Neural crest cell (in vitro differentiated cells): ENCODE measurements at places on chromosomes 5 and 9. TPM values are rescaled to one million over a fixed set of nuclear protein-coding genes. Genes with fewer than 3 reads are reported as not detected.
A peak's percentile ranks its signal among the peaks of the same experiment; 100 is the strongest.

- no peak for DNase-seq
Measured at GRCh38 chr9:114723931-114724330, 41.9 kb upstream of the TEX48 start.

DNA sequence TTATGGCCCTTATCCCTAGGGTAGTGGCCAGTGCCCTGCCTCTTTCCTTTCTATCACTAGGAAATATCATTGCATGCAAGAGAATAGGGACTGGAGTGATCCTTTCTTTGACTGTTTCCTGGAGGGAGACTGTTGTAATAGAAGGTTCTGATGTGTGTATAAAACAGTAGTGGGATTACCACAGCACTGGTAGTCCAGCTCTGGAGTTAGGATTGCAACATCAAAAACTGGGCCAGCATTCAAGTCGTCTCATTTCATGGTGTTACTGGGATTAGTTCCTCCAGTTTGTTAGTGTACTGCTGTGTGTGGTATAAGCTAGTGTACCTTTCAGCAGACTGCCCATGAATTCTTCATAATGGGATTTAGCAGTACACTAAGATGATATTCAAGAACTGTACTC, 45.8 kb downstream of the KIAA1958 start:
- no peak for DNase-seq

Gene GABRA1
- total RNA-seq, result not detected in 2 replicates

- DNase-seq, result no peak
Measured at GRCh38 chr9:100865111-100865510, 163.4 kb upstream of the PLPPR1 start.

Gene MEGF10
- total RNA-seq, result 90.2 and 96.1 TPM in 2 replicates

- no peak for DNase-seq
Measured at GRCh38 chr9:135925496-135926133, 18.3 kb upstream of the CAMSAP1 start.

- DNase-seq, result no peak
Measured at GRCh38 chr5:100464418-100464817, 70.8 kb upstream of the FAM174A start.

DNA sequence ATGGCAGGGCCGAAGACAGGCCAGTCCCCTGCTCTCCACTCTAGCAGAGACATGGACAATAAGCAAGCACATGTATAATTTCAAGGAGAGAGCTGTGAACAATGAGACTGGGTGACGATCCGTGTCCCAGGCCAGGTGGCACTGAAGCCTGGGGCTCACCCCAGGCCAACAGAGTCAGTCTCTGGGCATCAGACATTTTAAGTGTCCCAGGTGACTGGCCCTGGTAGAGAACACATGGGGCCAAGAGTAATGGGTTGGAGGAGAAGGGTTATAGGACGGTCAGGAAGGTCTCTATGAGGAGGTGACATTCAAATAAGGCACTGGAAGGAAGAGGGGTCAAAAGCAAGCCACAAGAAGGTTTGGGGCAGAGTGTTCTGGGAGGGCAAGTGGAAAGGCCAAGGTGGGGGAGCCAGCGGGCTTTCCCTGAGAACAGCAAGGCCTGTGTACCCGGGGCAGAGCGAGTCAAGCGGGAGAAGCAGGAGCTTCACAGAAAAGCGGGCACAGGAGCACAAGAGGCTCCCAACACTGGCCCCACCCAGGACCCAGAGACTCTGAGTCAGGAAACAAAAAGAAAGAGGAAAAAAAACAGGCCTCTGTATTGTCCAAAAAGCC, 1.1 kb upstream of the AKNA start:
- no peak for DNase-seq

- peak; percentile 61 for DNase-seq
Measured at GRCh38 chr9:136051837-136052471, 43.1 kb downstream of the NACC2 start.

DNA sequence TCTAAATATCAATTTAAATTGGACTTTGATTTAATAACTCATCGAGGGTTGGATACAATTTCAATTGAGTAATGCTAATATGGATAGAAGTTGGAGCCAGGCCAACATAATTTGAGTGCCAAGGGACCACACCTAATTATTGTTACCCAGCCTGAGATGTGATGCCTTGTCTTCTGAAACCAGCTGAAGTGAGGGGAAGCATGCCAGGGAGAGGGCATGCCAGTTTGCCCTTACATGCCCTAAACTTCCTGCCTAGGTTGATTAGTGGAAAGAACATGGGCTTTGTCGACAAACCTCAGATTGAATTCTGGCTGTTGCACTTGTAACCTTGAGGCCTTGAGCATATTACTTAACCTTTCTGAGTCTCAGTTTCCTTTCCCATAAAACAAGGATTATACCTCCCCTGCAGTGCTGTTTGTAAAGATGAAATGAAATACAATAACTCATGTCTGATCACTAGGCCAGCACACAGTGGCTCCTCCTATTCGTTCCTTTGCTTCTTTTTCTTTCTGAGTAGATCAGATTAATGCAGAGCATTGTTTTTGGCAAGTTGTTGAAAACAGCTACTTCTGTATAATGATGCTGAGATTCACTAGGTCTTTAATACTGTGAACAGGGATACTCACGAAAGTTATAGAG, 412.8 kb downstream of the TLE4 start:
- DNase-seq, result no peak

GRCh38 chr9:83934569-83935275, 13.5 kb upstream of the KIF27 start:
- DNase-seq, result no peak

DNA sequence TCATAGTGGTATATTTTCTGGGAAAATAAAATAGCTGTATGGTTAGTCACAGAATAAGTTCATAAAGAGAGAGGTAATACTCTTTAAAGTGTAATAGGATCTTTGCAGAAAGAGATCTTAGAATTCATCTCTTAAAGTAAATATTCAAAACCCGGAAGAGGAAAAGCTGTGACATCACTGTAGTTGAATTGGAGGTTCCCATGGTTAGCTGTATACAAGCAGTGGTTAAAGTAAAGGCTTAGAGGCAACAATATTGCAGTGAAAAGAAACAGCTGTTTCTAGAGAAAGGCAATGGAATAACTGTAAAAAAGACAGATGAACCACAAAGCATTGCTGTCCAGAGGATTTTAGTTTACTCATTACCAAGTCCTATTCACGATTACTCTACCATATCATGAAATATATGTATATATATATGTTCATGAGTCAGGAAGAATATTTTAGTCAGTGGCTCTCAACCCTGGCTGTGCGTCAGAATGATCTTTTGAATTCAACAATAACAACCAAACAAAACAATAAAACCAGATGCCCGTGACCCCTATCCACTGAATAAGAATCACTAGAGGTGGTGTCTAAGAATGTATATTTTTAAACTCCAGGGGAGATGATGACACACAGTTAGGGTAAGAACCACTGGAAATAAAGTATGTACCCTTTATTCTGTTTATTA, 4.7 kb downstream of the ERCC6L2 start:
- DNase-seq, result no peak

DNA sequence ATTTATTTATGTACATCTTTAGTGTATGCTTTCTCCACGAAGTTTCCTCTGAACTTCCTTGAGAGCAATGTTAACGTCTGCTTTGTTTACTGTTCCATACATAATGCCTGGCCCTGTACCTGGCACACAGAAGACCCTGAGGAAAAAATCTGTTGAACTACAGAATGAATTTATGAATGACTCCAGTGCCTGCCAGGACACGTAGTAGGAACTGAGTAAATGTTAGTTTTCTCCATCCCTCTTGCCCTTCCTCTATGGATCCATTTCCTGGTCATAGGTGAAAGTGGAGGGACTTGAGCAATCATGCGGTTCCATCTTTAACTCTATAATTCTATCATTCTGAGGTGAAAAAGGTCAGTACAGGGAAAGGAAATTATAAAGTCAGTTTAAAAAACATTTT, 117.7 kb downstream of the MAPKAP1 start:
- no peak for DNase-seq

DNA sequence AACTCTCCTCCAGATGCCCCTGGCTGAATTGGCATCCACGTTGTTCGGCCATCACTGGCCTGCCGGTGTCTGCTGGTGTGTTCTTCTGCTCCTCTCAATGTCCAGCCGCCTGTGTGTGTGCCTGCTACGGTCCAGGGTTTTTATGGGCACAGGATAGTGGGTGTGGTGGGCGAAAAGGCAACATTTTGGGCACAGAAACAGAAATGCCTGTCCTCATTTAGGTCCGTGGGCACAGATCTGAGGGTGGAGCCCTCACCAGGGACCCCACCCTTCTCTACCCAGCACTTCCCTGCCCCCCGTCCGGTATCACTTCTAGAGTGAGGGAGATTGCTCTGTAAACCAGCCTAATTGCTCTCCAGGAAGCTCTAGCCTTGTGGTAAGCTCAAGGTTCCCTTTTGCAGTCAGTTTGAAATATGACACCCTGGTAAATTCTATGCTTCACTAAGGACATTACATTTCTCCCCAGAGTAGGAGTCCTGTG, 410.1 kb downstream of the MAT2B start:
- DNase-seq, result no peak

GRCh38 chr5:143308731-143309130, 94.8 kb downstream of the NR3C1 start:
- no peak for DNase-seq

GRCh38 chr5:112844489-112844888, 16.6 kb upstream of the SRP19 start:
- DNase-seq, result no peak

DNA sequence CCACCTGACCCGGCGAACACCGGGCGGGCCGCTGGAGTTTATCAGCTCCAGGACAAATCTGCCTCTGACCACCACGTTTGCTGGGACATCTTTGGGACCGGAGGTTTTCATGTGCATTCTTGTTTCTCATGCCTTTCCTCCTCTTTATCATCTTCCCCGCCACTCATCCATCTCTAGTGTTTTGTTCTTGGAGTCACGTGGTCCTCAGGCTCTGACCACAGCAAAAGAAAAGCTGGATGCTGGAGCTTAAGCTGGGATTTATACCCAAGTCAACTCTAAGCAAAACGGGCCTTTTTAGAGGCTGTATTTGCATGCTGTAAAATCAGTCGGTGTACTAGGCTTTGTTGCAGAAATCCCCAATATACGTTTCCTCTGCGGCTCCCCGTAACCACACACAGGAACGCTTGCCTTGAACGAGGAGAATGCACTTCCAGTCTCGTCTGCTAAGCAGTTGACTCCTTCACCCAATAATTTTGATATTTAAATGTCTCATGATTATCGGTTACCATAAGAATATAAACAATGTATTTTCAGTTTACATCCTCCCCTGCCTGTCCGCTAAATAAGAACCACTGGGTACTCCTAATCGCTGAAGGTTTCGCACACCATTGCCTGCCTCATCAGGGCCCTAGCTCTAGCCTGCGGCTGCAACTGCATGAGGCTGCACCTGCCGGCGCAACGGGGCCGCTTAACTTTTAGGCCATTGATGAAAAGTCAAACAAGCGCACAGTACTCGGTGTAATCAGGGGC, 560 bp upstream of the NDUFS6 start:
- DNase-seq, result peak; percentile 34

DNA sequence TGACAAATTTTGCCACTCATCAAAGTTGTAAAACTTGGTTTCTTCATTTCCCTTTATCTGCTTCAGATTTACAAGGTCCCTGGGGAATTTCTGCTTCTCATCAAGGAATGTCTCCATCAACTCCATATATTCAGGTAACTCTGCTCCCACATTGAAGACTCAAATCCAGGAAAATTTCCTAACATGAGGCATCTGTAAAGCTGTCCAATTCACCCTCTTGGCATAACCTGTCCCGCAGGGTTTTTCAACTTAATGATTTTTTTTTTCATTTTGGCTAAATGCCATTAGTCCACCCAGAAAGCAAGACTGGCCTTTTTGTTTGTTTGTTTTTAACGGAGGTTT, 50.2 kb upstream of the SLC30A5 start:
- no peak for DNase-seq

DNA sequence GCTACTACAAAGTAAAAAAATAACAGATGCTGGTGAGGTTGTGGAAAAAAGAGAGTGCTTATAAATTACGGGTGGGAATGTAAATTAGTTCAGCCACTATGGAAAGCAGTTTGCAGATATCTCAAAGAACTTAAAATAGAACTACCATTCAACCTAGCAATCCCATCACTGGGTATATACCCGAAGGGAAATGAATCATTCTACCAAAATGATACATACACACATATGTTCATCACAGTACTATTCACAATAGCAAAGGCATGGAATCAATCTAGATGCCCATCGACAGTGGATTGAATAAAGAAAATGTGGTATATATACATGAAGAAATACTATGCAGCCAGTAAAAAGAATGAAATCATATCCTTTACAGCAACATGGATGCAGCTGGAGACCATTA, 6.3 kb upstream of the TEX10 start:
- no peak for DNase-seq

- DNase-seq, result no peak
Measured at GRCh38 chr5:90047113-90047512, 362.4 kb downstream of the CETN3 start.

DNA sequence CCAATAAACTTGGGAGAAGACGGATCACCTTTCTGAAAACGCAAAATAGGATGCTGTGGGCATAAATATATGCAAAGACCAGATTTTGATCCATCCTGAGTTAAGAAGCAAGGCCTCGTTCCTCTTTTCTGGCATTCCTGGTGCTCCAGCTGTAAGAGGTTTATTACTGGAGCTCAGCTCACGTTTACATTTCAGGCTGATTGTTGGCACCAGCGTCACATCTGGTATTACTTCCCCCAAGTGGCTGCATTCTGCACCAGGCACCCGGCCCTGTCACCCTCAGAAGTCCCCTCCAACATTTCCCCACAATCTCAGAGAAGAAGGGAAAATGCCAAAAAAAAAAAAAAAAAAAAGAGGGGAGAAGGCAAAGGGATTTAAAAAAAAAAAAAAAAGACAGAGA, 348.7 kb downstream of the SLIT3 start:
- no peak for DNase-seq

- no peak for DNase-seq
Measured at GRCh38 chr5:55702598-55703345, 9.4 kb downstream of the SLC38A9 start.

DNA sequence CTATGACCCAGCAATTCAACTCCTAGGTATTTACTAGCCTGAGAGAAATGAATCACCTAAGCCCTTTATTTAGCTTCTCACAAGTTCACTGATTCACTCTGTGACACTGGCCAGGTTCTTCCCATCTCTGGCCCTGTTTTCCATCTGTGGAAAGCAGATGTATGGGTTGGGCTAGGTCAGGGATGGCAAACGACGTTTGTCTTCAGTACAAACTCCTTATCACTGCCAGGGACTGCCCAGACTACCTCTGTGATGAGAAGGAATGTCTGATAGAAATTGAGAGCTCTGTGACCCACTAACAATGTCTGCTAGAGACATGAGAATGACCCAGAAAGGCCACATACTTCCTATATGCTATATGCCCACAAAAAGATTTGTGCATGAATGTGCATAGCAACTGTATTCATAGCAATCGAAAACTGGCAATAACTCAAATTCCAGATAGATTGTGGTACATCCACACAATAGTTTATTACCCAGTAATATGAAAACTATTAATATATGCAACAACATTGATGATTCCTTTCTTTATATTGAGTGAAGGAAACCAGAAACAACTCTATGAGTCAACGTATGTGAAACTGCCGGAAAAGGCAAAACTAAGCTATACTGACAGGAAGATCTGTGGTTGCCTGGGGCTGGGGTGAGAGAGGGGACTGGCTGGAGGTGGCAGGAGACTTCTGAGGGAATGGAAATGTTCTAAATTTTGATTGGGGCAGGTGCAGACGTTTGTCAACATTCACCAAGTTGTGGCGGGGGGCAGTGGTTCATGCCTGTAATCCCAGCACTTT, 32.0 kb upstream of the ADAM19 start:
- no peak for DNase-seq

Gene SHISAL2B
- 0.55 and 0.93 TPM in 2 replicates for total RNA-seq
